ENCODE measurements at places on chromosomes 3 and 15.

DNA sequence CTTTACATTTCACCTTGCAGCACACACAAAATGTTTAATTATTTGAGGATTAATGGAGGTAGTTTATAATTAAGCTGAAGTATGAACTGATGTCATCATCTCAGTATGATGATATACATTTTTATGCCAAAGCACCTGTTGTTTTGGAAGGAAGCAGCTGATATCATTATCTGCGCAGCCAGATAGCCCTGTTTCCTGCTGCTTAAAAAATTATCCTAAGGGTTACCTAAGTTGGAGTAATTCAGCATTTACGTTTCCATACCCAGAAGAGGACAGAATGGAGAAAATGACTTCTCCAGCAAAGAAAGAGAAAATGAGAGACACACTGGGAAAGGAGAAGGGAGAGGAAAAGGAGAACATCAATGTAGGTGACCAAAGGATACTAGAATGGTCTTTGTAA, 370.3 kb upstream of the PLSCR5 start:
- no peak for DNase-seq

DNA sequence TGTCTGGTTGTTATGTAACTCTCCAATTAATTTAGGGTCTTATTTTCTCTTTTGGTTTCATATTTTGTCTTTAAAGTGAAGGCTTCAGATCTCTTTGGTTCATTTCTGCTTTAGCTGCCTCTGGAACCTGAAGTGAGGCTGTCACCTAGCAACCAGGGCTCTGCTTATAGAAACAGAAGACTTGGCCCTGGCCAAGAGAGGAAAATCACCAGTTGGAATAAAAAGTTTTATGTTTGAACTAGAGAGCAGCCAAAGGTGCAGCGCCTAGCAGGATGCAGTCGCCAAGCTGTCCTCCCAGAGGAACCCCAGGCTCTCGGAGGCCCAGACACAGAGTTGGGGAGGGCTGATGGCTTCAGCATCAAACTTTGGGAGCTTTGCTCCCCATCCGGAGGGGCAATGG, 41.1 kb downstream of the LYZL4 start:
- DNase-seq, result no peak

DNA sequence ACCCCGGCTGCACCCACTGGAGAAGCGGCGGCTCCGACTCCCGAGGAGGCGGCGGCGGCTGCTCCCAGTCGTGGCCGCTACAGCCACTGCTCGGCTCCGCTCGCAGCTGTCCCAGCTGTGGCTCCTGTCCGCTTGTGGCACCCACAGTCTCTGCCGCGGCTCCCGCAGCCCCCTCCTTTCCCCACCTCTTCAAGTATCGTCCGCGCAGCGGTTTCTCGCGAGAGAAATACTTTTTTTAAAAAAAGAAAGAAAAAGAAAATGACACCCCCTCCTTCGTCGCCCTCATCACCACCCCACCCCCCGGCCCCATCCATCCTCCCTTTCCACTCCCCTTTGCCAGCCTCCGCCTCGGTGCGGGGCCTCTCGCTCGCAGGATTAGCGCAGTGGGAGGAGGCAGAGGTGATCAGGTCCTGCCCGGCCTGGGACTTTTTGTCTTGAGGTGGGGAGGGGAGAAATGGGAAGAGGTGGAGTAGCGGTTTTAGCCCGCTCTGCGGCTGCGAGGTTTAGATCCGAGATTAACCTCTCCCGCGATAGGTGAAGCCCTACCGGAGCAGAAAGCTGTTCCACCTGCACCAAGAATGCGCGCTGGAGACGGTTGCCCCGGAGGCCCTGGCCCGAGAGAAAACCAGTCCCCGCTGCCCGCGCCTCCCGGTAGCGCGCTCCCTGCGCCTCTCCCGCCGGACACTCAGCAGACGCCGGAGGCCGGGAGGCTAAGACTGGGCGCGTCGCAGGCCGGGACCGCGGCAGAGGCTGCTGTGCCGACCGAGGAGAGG, at the start of gene FBN1:
TSS of gene FBN1 (minus strand) at position 152 of the 773 bp plus-strand sequence. CDS start 940 bp downstream, outside the sequence.
- DNase-seq, result peak; percentile 1

- no peak for DNase-seq
These were observed 13.4 kb upstream of the MFSD1 start for GRCh38 chr3:158788446-158788845.

DNA sequence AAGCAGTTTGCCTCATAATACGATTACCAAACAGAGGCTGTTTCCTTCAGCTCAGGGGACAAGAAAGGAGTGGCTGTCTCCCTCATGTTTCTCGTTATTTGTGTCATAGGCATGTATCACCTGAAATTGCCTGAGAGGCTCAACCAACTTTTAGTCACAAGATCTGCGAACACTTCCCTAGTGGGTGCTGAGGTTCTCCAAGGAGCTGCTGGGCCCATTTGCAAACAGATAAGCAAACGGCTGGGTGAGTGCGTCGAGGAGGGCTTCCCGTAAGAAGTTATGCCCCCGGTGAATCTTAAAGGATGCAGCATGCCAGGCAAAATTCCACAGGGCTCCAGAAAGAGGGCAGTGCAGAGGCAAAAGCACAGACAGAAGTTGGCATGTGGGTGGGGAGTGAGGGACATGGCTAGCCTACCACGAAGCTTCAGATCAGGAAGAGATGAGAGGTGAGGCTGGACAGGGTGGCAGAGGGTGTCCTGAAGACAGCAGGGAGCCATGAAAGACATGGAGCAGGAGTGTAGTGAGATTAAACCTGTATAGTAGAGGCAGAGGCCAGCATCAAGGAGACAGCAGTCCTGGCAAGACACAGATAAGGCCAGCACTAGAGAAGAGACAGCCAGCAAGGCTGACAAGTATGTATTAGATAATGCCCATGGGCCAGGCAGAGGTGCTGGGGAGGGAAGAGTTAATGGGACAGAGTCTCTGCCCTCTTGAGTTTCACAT, 4.0 kb upstream of the GP9 start:
- DNase-seq, result no peak

DNA sequence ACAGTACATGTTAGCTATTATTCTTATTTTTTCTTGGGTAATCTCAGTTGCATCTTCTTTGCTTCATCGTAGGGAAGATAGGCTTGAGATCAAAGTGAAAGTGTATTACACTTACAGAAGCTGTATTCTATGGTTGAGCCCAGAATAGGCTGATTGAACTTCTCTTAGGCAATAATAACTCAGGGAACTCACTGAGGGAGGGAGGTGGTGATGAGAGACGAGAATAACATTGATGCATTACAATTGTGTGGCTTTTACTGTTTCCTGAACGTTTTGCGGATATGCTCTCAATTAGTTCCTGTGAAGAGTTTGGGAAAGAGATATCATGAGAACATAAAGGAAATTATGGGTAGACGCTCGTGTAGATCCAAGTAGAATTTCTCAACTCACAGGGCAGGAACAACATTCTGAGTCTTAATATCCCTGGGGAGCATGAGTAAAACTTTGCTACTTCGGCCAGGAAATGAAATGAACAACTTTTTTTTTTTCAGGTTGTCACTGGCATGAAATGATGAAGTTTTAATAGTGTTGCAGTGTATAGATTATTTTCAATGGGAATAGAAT, 302.2 kb downstream of the TUSC7 start:
- DNase-seq, result no peak

DNA sequence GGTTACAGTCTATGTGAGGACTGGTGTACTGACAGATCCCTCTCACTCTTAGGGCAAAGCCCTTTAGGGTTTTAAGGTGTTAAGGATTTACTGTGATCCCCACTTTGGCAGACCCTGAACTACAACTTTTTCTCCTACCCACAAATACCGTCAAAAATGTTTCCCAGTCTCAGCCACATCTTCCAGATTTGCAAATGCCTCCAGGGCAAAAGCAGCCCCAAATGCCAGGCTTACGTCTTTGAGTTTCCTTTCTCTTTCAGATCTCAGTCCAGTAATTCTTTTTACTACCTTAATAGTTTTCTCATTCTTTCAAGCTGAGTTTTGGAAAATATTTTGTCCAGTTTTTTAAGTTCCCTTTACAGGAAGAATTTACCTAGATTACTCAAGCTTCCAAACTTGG, 13.4 kb upstream of the ITGA11 start:
- no peak for DNase-seq

GRCh38 chr15:31116423-31117030, 15.0 kb upstream of the TRPM1 start:
- no peak for DNase-seq

DNA sequence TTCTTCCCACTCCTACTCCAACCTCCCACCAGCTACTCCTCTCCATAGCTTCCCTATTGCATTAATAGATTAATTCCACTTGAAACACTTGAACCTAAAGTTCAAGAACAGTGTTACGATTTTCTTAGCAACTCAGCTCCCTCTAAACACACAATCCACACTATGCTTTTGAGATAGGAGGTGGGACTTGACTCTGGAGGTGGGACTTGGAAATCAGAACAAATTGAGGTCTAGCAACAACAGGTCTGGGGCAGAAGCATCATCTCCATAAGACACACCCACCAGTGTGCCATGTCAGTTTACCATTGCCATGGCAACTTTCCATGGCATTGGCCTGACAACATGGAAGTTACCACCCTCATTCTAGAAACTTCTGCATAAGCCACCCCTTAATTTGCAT, 336.5 kb upstream of the ALCAM start:
- DNase-seq, result no peak

DNA sequence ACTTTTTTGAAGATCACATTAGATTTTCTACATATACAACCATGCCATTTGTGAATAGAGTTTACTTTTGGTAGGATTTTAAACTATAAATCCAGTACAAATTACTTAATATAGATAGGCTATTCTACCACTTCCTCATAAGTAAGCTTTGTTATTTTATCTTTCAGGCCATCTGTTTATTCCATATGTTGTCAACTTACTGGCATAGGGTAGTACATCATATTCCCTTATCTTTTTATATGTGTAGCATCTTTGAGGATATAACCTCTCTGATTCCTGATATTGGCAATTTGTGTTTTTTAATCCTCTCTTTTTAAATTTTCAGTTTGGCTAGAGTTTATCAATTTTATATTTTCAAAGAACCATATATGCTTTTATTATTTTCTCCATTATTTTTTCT, 515.4 kb downstream of the DIPK2A start:
- DNase-seq, result no peak

- no peak for DNase-seq
These were observed 476.9 kb upstream of the PROK2 start for GRCh38 chr3:72261566-72262564.

DNA sequence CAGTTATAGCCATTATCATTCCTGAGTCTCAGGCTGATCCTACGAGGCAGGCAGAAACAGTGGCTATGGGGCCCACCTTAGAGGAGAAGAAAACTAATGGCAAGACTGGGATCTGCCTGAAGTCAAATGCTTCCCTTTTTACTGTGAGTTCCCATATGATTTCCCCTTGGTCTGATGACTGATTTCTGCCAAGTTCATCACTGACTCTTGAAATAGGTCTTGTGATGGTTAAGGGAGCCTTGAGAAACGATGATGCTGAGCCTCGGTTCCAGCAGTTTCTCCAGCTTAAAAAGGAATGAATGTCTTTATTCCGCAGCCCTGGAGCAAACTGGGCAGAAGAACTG, 29.4 kb upstream of the LDHAL6B start:
- no peak for DNase-seq

DNA sequence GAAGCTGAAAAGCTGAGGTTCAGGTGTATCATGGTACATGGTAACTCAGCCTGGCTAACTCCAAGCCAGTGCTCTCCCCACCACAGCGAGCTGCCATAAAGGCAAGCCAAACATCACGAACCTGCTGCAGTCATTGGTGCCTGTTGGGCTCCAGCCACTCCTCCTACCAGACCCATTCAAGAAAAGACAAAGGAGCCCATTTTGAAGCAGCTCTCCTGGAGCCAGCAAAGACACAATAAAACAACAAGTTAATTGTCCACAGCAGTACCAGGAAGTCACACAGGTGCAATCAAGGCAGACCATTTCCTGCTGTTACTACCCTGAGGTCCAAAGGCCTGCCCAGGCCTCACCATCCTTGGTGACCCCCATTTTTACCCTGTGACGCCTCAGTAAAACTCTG, 77.6 kb downstream of the DAPK2 start:
- DNase-seq, result no peak

DNA sequence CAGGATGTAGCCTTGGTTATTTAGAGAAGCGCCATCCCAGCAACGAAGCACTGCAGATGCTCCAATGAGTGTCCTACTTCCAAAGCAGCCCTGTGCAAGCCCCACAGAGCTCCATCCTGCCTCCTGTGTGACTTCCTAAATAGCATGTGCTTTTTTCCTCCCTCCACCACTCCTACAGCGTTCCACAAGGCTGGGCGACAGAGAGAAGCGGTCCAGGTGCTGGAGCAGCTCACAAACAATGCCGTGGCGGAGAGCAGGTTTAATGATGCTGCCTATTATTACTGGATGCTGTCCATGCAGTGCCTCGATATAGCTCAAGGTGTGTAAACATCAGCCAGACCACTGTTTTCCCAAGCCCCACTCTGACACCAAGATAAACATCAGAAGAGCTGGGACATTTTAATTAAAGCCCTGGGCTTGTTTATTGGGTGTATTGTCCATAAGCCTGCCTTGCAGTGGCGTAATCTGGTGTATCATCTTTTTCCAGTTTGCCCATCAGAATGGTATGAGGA, 22.2 kb upstream of the RHO start:
- no peak for DNase-seq

- no peak for DNase-seq
These were observed 265.6 kb upstream of the ATP11B start for GRCh38 chr3:182527745-182528144.

GRCh38 chr15:90113166-90113565, 10.9 kb upstream of the IDH2 start:
- DNase-seq, result no peak

DNA sequence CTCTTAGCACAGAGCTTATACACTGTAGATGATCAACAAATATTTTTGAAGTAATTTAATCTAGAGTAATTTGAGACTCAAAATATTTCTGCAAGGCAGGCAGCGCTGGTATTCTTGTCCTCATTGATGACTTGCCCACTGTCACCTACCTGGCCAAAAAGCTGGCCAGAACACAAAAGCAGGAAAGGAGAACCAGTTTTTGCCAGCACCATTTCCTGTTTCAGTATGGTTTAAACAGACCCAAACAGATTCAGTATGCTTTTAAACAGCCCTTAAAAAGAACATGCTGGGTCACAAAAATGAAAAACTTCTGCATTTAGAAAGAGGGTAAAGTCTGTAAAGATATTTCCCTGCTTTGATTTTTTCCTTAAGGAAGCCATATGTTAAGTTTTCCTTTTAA, 42.3 kb upstream of the ZNF280D start:
- no peak for DNase-seq

- no peak for DNase-seq
These were observed 253.7 kb upstream of the TLE3 start for GRCh38 chr15:70351391-70351790.

GRCh38 chr3:100545371-100545770, 53.0 kb downstream of the TMEM45A start:
- DNase-seq, result no peak

DNA sequence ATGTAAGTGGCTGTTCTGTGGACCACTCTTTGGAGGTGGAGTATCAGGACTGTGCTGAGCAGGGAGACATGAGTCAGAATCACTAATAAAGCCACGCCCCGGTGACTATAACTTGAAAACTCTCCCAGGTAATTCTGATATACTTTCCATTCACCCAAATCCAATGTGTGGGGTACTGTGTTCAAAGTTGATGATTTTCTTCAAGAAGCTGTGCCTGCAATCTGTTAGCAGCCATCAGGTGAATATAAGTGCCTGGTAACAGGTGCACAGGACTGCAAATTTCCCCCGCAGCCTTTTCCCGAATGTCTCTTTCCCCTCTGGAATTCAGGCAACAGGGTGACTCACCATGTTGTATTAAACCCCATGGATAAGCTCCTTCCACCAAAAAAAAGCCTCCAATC, 17.0 kb downstream of the MAGI1 start:
- DNase-seq, result no peak

Measured in esophagus squamous epithelium (tissue), 5 donors.